T-helper 9 cell (primary cell): ENCODE measurements at places on chromosomes 6 and 20.

- DNase-seq = no peak
Measured at GRCh38 chr6:20791074-20791473, 256.8 kb downstream of the CDKAL1 start.

DNA sequence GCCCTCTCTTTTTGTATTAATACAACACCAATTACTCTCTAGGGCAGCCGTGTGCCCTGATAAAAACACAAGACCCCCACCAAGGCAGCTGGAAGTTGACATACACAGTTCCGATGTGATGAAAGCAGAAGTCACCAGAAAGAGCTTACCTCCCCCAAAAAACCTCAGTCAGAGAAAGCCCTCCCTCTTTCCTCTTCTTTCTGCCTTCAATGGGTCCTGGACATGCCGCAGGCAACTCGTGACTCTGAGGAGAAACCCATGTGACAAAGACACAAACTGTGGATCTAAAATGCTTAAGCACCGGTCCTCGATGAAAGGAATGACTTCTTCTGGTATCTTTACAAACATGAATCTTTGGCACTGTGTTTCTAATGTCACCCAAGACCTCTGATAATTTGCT lies 117.7 kb upstream of the CCDC28A start:
- DNase-seq = no peak

DNA sequence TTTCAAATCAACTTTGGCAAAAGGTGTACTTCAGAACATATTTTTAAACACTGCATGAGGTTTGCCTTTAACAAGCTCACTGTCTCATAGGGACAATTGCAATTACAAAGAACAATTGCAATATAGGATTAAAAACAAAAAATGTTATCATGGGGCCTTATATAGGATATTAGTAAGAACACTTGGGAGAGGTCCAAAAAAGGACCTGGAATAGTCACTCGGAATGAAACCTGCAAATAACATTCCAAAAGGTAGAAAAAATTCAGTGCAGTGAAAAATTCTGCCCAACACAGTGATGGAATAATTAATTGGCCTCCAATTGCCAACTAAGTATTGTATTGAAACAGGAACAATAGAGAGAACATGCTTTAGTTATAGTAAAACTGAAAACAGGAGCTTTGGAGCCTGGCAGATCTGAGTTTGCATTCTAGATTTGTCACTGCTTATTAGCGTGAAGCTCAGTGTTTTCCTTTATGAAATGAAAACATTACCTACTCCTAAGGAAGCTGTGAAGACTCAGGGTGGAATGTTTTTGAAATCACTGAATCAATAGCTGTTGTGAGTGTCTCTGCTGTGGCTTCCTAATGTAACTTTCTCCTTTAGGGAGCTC lies 172.6 kb upstream of the BMP5 start:
- no peak for DNase-seq

GRCh38 chr6:5190507-5190906 lies 70.2 kb downstream of the LYRM4 start:
- no peak for DNase-seq

GRCh38 chr6:41446907-41447545 lies 99.2 kb upstream of the FOXP4 start:
- DNase-seq = no peak

GRCh38 chr6:22357724-22358189 lies 60.9 kb upstream of the PRL start:
- no peak for DNase-seq

GRCh38 chr6:128981716-128982115 lies 98.8 kb downstream of the LAMA2 start:
- no peak for DNase-seq

- no peak for DNase-seq
Measured at GRCh38 chr6:158575550-158575949, 15.7 kb downstream of the TMEM181 start.

DNA sequence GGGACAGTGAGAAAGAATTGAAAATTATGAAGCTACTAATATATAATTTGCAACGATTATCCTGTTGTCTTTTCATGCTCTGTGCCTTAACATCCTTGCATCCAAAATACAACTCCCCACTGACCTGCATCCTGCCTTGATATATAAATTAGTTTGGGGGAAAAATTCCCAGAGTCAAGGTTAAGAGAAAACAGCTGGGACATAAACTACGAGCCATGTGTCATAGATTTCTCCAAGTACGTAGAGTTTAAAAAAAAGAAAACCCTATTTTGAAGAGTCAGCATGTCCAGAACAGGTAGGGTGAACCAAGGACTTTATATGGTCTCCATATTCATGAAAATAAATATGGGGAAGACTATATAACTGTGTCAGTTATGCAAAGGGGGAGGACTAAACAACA lies 123.8 kb upstream of the MARCKS start:
- no peak for DNase-seq

- no peak for DNase-seq
Measured at GRCh38 chr20:62190639-62191411, 8.0 kb downstream of the MTG2 start.

DNA sequence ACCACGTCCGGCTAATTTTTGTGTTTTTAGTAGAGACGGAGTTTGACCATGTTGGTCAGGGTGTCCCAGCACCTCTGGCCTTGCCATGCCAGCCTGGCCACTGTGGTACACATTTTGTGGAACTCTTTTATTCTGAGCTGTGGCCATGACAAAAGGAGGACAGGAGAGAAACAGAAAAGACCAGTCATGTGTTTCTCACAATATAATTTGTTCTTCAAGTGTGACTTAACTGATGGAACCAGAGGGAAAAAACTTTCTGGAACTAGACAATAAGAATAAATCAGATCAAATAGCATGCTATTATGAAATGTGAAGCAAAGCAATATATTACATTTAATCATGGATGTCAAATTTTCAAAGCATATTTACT lies 4.2 kb upstream of the RNASET2 start:
- DNase-seq = no peak

GRCh38 chr20:49712996-49713752 lies 504 bp downstream of the B4GALT5 start:
- peak; percentile 14 for DNase-seq

DNA sequence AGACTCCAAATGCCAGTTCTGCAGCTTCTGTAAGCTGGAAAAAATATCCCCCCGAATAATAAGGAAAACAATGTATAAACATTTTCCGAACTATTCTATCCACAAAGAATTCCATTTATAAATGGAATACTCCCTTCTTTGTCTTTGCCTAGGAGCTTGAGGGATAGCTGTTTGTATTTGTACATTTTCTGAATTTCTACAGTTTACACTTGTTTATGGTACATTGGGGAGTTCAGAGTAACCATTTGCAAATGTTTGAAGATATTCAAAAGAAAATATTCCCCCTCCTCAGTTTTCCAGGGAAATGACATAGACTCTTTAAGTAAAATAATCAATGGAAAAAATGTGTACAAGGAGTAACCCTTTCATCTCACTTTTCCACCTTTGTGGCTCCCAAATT lies 149.6 kb downstream of the SOBP start:
- no peak for DNase-seq

DNA sequence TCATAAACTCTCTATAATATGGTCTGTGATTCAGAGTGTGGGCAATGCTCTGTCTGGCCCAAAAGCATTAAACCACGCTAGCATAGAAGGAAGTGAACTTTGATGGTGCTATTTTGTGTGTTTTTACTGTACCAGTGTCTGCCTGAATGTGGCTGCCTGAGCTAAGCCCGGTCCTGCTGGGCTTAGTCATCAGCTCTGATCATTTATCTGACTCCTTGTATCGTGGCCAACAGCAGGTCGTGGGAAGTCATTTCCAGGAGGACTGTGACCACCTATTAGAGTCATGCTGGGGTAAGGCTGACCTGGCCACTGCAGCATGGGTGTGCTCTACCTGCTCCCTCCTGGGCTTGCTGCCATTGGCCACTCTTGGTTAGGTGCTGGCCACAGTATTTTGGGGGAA lies 239.1 kb upstream of the CEP162 start:
- DNase-seq = no peak

GRCh38 chr20:10565191-10565921 lies 108.4 kb downstream of the JAG1 start:
- DNase-seq = no peak

- DNase-seq = no peak
Measured at GRCh38 chr6:110458476-110458875, 17.9 kb downstream of the SLC22A16 start.

DNA sequence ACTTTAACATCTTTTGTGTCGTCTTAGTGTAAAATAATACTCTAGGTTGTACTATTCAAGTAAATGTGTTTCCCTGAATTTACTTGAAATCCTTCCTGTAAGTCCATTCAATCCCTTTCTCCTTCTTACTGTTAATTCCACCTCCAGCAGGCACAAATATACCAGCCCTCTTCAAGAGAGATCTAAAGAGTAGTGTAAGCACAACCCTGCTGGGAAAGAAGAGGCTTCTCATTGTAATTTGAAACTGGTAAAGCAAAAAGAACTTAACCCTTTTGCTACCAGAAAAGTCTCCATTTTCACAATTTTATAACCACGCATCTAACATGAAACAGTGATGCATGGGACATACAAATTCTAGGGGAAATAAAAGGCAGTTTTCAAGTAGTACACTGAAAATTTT lies at the start of gene BMP5:
Gene BMP5 (minus strand): TSS at position 191 of the 400 bp plus-strand sequence. CDS start 725 bp downstream, outside the sequence.
- no peak for DNase-seq

DNA sequence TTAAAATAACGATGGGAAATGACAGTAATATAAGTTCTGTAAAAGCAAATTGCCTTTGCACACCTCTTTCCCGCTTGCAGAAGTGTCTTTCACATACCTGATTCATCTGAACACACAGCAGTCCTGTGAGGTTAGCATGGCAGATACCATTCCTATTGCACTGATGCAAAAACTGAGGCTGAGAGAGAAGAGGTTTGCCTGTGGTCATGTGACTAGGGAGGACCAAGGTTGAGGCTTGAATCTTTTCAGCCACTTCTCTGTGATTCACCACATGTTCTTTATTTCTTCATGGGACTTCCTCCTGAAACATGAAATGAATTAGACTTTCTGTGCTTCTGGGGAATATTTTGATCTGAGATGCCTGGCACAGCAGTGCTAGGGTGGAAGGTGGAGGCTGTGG lies 92.9 kb downstream of the VEGFA start:
- no peak for DNase-seq

DNA sequence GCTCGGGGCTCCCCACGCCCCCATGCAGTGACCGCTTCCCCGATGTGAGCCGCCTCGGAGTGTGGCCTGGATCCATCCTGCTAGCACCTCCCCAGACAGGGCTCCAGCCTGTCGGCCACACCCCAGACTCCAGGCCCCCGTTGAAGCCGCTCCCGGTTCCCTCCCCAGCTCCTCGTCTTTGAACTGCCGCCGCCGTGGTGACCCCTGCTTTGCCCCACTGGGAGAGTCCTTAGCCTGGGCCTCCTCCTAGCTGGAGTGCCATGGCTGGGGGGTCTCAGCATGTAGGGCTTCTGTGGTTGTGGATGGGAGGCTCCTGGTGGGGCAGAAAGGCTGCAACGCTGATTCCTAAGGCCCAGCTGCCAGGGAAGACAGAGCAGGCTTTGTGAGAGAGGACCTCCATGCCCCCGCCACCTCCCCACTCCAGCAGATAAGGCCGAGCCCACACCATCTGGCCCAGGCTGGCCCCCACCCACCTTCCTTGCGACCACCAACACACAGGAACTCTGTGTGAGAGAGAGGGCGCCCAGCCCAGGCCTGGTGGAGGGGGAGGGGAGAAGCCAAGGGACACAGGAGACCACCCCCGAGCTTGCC lies 11.4 kb downstream of the FOXS1 start:
- no peak for DNase-seq
